ENCODE measurements at places on chromosomes 11 and 22.

DNA sequence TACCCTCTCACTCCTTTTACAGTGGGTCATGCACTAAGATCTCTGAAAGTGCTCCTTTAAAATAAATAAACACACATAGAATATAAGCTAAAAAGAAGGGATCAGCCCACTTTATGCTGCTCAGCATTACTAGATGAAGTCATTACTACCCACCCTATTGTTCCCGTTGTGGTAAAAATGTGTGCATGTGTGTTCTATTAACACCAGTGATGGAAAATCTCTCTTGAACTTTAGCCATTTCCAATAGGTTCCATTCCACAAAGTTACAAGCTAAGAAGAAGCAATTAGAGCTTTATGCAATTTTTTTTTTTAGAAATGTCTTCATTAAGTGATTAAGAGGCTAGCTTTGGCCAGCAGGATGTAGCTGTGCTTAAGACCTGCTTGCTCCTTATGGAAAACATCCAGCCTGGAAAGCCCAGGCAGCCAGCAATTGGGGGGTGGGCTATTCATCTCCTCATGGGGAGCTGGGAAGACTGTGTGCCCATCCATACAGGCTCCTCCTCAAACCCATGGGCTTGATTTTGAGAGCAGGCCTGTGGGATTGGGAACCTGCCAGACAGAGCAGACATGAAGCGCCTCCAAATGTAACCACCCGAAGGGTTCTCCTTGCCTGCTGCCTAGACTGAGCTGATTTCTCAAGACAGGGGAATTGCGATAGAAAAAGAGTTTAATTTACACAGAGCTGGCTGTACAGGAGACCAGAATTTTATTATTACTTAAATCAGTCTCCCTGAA is 92.9 kb upstream of the PARVA start:
- peak; percentile 68 for DNase-seq

DNA sequence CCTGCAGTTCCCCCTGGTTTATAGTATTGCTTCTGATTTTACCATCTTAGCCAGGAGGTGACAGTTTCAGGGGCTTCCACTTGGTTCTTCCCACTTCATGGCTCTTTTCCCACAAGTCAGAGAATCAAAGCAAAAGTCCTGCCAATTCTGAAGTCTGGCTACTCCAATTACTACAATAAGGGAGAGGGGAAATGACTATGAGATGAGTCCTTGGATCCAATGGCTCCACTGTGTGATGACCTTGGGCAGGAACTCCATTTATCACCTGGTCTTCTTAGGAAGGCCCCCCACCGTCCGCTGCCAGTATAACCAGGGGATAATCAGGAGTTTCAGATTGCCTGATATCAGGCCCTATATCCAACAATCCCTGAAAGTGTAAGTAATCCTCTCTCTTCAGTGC is 31.6 kb upstream of the CCND1 start:
- no peak for DNase-seq

DNA sequence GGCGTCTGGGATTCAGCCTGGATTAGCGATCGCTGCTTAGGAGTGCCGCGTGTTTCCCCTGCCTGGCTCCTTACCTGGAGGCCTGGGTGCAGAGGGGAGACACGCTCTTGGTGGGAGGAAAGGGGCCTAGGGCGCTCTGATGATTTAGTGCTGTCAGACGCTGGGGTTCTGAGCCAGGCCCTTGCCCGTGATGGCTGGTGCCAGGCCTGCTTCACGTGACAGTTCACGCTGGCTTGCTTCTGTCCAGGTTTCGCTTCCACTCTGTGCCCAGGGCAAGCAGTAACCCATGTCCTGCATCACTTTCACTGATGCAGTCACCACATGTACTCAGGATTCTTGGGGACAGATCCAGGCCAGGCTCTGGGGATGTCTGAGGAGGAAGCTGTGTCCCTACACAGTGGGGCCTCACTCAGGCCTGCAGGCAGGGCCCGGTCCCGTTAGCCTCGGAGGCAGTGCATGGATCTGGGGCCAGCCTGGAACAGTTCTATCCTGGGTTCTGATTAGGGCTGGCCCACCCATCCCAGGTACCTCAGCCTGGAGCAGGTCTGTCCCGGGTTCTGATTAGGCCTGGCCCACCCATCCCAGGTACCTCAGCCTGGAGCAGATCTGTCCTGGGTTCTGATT is 1220.9 kb downstream of the BRD1 start:
- no peak for DNase-seq

DNA sequence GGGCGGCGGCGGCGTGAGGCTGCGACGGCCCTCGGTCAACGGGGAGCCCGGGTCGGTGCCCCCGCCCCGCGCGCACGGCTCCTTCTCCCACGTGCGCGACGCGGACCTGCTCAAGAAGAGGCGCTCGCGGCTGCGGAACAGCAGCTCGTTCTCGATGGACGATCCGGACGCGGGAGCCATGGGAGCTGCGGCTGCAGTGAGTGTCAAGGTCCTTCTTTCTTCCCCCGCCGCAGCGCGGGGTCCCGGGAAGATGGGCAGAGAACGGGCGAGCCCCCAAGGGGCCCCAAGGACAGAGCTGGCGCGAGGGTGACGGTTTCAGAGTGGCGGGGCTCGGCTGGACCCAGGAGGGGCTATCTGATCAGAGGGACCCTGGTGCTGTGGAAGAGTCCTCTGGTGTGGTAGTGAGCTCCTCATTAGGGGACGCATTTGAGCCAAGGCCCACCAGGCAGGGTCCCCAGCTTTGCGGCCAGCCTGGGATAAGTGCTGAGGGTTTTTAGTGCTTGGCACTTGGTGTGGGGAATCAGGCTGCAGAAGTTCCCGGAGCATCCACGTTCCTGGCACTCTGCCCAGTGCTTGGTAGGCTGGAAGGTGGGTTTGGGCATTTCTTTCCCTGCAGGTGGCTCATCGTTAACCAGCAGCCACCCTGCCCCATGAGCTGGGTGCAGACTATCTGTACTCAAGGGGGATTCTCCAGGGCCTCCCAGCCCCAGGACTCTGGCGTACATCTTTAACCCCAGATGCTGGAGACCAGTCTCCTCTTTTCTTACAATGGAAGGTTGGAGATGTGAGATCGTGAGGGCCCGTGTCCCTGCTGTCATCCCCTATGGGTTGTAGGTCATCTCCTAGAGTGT is 9.8 kb downstream of the EHBP1L1 start:
- DNase-seq, result no peak

DNA sequence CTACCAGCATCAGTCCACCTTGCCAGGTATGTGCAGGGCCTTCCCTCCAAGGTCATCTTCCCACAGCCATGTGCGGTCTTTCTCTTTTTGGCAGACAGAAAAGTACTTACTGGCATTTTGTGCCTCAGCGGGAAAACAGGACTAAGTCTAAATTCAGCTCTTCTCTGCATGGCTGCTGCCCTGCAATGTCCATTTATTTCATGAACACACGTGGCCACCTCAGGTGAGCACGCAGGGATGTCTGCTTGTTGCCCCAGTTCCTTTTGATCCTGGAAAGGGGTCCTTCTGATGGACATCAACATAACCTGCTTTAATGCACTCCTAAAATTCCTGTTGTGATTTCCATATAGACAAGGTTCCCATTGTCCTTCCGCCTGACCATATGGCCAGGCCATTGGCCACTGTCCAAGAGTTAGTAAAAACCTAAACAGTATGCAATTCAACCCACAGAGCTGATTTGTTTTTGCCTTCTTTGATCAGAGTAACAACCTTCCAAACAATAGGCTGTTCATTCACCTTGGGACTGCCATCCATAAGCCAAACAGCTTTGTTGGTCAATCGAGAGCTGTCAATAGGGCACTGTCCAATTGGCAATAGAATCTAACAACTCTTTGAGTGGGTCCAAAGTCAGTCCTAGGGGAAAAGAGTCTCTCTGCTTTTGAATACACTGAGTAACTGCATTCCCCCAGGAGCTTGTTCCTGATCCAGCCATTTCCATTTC is 5.9 kb downstream of the TREH start:
- no peak for DNase-seq

- no peak for DNase-seq
Measured at GRCh38 chr11:117584056-117584830, 212.8 kb downstream of the DSCAML1 start.

GRCh38 chr22:23899042-23899745 is 5.0 kb downstream of the MIF start:
- no peak for DNase-seq

DNA sequence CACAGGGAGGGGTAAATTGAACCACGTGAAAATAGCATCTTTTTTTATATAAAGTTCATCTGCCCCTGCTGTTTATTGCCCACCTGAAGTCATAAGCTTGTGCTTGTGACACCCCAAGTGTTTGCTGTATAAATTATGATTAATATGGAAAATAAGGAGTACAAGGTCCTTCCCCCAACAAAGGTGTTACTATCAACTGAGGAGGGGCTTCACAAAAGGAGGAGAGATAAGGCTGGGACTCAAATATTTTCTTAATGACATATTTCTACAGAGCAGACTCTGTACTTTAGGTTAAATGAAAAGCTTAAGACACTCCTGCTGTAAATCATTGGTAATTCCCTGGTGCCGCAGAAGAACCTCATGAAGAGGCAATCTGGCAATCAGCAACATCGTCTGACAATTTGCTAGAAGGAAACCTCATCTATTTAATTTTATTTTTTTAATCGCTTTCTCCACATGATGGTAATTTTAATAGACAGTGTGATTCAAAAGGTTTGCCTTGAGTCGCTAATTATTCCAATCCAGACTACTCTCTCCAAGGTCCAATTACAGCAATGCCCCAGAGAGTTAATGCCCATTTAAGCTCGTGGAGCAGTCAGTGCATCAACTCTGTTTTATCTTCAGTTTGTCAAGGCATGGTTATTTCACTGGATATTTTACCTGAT is 1432.4 kb downstream of the FAM181B start:
- DNase-seq, result no peak

GRCh38 chr11:11463405-11463804 is 110.4 kb upstream of the CSNK2A3 start:
- DNase-seq, result no peak

DNA sequence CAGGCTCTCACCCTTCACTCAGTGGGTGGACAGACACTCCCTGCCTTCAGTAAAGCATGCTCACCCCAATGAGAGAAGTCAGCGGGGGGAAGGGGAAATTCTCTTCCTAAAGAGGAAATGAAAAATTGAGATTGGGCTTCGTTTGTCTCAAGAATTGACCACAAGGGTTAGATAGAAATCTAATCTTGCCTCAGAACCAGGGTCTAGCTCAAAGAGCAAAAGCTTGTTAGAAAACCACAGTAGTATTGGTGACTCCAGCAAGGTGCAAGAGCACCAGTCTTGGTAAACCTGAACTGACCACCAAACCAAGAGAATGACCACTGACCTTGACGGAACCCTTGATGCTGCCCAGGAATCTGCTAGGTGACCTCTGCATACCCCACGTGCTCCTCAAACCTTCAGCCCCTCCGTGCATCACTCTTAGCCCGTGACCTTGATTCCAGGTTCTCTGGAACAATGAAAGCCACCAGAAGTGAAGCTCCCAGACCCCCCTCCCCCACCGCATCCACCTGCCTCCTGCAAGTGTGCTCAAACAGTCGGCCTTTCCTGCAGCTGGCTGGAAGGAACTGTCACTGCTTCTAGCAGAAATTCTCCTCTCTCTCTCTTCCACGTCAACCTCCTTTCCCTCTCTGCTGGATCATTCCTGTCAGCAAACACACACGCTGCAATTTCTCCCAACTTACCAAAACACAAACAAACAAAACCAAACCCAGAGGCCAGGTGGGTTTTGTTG is 3.1 kb upstream of the TMA7B start:
- no peak for DNase-seq

DNA sequence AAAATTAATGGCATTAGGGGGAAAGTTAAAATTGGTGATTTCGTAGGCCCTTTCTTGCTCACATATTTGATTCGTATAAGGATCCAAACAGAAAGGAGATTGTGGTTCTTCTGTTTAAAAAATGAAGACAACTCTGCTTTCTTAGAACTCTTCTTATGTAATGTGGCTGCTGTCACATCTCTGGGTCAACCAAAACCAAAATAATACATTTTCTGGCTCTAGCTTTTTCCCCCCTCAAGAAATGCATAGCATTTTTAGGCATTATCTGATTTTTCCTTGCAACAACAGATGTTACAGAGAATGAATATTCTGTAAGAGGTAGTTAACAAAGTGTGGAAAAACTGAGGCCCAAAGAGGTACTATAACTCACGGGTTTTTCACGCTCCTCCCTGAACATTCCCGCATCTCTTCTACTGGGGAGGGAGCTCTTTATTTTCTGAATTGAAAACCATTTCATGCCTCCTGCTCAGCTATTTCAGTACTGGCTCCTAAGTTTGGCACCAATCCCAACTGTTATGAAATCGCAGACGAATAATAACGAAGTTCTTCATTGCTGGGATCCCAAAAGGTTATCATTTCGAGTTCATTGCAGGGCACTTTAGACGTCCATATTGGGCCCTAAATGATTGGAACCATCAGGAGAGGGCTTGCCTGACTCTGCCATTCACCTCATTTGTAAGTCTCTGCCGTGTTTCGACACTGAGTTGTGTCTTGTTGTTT is 17.1 kb downstream of the GRAP2 start:
- DNase-seq, result peak; percentile 11

DNA sequence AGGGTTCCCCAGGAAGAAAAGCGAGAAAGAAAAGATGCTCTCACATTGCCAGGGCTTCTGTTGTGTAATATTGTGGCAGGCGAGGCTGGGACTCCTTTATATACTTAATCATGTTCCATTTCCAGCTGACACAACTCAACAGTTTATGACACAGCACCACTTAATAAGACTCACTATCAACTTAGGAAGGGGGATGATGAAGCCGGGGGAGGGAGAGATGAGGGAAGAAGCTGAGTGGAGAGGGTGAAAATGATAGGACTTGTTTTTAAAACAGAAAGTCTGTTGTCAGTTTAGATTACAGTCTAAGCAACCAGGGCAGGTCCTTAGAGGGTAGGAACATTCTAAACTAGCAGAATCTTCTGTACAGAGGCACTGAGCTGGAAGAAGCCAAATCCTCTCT is 397.0 kb downstream of the NXPE2 start:
- DNase-seq, result no peak

Measured in amniotic epithelial cell (primary cell).